Endothelial cell of umbilical vein (primary cell): ENCODE measurements at places on chromosomes 7 and 10. TPM values are rescaled to one million over a fixed set of nuclear protein-coding genes. Genes with fewer than 3 reads are reported as not detected.

NDUFB8 gene
- 516 and 526 TPM in 2 replicates for polyA plus RNA-seq

SPACDR gene
- polyA plus RNA-seq, result 1.6 and 1.9 TPM in 2 replicates

GRCh38 chr10:43679509-43679908 lies 30.8 kb upstream of the ZNF32 start:
- no peak for DNase-seq

- DNase-seq, result no peak
Observed at GRCh38 chr10:88271761-88272543, 311.2 kb downstream of the RNLS start.
